Stimulated activated CD8-positive, alpha-beta memory T cell treated with anti-CD3 and anti-CD28 coated beads, Interleukin-2, amount 100 ng/mL, for 1 hour (primary cell): ENCODE measurements at places on chromosomes 7 and 10.

GRCh38 chr10:74586088-74586585, 240.3 kb upstream of the KAT6B start:
- DNase-seq = no peak

GRCh38 chr10:22338931-22339330, 6.4 kb upstream of the SPAG6 start:
- DNase-seq = no peak

- no peak for DNase-seq
Measured at GRCh38 chr10:35226507-35226906, 99.9 kb downstream of the CREM start.

DNA sequence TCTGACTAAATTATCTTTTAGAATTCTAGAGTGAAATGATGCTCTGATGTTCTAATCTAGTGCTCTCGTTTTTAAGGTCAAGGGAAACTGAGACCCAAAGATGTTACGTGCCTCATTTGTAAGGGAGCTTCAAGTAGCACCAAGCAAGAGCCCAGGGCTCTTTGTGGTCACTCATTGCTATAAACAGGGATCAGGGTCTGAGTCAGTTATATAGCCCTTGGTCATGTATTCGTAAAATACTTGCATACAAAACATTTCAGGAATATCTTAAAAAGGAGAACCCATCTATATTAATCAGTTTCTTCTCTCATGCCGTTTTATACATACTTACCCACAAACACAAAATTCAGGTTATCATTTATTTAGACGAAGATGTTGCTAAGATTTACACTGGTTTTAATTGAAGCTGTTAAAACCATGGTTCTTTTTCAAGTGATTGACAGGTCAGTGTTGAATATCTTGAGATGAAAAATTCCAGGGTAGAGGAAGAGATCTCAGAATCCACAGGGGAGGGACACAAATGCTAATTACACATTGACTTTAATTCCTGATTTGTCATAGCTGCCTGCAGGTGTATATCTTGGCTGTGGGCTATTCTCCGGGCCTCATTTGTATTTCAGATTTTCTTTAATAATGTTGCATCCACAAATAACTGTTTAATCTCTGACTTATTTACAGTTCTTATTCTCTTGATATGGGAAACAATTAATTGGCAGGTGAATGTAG, 188.4 kb downstream of the SND1 start:
- no peak for DNase-seq

GRCh38 chr10:14450041-14450491, 119.3 kb upstream of the FRMD4A start:
- DNase-seq = no peak

DNA sequence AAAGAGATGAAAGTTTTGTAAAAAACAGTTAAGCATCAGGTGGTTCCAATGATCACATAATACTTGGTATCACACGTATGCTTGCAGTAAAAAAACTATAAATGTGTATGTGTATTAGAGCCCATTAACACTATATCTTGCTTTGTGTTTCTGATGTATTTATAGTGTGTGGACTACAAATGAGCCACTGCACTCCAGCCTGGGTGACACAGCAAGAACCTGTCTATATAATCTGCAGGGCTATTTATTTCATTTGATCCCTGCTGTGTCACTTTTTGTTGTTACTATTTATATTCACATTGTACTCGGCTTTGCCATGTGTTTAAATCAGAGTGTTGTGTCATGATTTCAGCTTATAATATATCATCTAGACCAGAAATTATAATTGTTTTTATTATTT, 487.8 kb upstream of the TEX47 start:
- DNase-seq = no peak

GRCh38 chr10:128976856-128977255, 490.2 kb upstream of the MGMT start:
- no peak for DNase-seq

- no peak for DNase-seq
Measured at GRCh38 chr10:4945766-4946717, 17.2 kb upstream of the AKR1C1 start.

DNA sequence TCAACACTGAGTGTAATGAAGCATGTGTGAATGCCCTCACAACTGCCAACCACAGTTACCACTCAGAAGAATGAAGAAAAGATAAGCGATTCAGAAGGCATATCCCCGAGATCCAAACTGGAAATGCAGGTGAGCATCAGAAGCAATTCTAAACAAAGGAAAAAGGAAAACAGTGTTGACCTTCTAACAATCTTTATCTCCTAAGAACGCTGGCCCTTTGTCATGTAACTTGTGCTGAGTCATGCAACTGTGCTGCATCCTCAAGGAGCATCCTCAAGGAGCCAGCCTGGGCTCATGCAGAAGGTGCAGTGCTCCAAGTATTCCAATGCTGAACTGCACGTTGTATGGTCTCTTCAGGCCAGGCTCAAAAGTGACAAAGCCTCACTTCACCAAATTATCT, 30.6 kb downstream of the SEC61G start:
- no peak for DNase-seq

DNA sequence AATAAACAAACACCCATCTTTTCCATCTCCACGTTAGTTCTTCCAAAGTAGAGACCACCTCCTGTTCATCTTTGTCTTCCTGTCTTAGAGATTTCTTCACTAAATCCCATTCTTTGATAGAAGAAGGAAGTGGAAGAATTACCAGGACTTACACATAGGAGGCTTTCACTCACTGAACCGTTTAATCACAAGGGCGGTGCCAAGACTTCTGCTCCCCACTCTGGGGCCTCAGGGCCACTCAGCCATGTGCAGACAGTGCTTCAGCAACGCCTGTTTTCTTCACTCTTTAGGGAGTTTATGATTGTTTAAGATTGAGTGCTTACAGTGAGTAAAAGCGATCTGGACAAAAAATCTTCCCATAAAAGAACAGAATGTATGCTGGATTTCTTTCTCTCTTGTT, 63.9 kb upstream of the SORCS3 start:
- no peak for DNase-seq
